Omental fat pad (tissue), 4 donors: ENCODE measurements at places on chromosomes 11 and 22. TPM values are rescaled to one million over a fixed set of nuclear protein-coding genes. Genes with fewer than 3 reads are reported as not detected.

DNA sequence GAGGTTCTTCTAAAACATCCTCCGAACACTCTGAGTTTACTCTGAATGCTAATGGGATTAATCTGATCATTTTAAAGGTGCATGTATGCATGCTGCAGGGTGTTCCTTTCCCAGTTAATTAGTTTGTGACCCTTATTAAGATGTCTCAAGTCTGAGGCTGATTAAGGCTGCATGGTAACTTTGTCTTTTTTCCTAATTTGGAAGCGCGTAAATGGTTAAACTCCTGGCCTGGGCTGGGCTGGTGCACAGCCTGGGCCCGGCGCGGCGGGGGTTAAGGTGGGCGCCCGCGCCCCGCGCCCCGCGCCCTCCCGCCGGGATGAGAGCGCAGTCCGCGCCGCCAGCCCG is 539.7 kb downstream of the NTM start:
- no peak for DNase-seq

DNA sequence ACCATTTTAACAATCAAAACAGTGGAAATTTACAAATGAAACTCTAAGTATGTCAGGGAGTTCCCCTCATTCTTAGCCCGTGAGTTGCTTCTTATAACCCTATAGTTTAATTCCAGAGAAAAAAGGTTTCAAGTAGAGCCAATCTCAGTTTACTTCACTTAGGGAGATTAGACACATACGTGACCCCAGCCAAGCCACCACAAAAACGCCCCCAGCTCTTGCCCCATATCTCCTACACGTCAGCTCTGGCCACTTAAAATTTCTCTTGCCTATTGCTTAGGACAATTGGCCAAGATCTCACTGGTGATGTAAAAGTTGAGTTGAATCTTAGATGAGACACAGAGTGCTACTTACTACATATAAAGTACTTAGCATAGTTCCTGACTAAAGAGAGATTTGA is 166.4 kb downstream of the ETS1 start:
- DNase-seq = no peak

DNA sequence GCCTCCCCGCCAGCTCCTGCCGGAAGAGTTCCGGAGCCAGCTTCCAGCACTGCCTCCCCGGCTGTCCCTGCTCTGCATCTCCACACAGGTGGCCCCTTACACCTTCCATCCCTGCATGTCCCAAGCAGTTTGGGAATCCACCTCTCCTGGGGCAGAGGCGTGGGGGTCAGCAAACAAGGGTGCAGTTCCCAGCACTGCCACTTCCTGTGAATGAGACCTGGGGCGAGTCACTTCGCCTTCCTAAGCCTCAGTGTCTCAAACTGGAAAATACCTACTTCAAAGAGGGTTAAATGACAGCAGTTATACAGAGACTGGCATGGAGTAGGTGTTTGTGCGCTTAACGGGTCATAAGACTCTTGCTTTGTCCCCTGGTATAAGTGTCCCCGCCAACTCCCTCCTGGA is 5.2 kb downstream of the CYTH4 start:
- no peak for DNase-seq

DNA sequence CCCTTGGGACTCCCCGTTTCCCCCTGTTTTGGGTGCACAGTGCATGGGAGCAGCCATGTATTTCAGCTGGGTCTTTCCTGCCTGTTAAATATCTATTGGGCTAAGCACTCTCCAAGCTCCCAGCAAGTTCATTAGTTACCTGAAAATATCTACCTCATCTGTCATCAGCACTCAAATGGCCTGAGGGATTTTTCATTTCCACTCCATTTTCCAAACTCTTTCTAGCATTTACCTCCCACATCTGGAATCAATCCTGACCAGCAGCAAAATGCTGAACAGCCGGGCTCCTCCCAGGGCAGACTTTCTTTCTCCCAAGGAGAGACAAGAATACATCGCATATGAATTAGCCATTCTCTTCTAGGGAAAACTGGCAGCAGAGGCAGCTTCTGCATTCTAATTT is 273.5 kb upstream of the MPPED2 start:
- no peak for DNase-seq

GRCh38 chr11:75737314-75737713 is 19.7 kb downstream of the MOGAT2 start:
- no peak for DNase-seq

DNA sequence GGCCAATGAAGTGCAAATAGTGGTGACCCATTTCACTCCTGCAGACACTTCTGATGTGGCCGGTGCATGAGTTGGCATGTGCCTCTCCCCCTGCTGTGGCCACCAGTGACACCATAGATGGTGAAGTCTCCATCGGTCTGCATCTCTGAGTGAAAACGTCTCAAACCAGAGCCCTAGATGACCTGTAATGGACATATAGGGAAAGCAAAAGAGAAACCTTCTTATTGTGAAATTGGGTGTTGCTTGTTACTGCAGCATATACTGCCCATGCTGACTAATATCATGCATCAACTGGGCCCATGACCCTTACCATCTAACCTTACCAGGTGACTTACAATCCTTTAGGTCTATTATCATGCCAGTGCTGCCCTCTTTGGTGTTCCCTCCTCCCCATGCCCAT is 11.7 kb upstream of the VPS37C start:
- no peak for DNase-seq

DNA sequence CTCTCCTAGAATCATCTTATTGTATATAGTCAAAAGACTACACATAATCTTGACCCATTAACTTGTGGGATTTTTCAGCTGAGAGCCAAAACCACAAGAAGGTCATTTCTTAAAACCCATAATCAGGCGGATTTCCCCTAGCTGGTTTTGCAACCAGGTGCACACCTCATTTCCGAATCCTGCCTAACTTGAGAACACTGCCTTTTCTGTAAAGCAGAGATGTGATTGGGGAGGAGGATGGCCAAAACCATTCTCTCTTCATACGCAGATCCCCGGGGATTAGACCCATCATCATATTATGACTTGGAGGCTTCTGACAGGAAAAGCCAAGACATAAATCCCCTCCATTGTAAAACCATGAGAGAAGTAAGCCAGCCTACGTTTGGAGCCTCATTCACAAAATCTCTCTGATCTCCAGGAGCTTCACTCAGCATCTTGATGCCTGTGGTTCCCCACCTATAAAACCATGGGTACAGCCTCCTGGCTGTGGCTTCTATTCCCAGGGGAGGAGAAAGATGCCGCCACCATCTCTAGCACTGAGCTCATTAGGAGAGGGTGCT is 191.3 kb downstream of the KIF18A start:
- no peak for DNase-seq

GRCh38 chr11:23205156-23205871 is 345.0 kb upstream of the CCDC179 start:
- DNase-seq = no peak

DNA sequence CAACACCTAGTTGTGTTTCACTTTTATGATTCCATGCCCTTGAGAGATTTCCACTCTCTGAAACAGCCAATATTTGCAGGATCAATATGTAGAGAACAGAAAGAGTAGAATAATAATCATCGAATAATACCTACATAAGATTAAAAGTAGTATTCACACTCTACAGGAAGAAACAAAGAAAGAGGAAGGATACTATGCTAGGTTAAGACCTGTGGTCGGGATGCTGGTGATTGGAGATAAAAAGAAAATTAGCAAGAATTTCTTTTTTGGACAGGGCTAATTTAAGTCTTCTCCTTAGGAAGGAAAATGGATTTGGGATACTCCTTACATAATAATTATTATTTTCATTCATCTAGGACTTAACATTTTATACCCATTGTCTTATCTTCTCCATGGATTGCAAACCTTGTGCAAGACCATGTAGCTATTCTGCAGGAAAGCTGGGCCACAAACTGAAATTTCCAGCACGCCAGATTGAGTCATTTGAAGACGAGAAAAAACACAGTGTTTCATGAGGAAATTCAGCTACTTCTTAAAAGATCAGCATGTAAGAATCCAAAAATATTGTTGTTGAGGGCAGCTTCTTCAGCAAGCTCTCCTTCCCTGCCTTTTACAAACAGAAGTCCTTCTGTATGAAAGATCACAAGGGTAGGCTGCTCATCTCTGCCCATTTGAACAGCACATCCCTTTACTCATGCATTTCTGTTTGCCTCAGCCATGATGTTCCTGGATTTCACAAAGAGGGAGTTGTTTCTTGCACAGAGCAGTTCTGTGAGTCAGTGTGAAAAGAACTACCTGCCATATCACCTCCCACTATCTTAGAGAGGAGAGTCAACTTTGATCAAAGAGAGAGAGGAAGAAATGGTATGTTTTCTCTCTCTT is 90.7 kb downstream of the FAM76B start:
- no peak for DNase-seq

GRCh38 chr11:14905104-14906033 is 13.3 kb upstream of the CYP2R1 start:
- no peak for DNase-seq

- DNase-seq = no peak
These were observed 26.7 kb downstream of the RRP8 start for GRCh38 chr11:6576471-6577373.

DNA sequence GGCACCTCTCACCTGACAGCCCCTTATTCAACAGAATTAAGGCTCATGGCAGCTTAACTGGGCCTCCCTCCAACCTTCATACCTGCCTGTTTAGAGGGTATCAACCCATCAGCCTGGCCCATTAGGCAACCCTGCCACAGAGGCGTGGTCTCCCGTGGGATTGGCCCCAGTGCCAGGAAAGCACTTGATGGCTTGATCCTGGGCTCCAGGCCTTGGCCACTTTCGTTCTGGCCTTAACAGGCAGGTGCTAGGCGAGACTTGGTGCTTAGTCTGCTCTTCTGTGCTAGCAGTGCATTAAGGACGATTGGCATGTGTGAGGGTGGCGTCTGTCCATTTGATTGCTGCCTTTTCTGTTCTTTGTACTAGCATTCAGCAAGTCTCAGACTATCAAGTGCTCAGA is 75.2 kb downstream of the CABIN1 start:
- DNase-seq = no peak

GRCh38 chr11:134466156-134466555 is 54.1 kb upstream of the B3GAT1 start:
- no peak for DNase-seq

- DNase-seq = no peak
These were observed at the start of gene MS4A7 for GRCh38 chr11:60378354-60378753. MS4A7 (plus strand) TSS chr11:60378532; CDS start chr11:60383142, 4,610 bp downstream.

DNA sequence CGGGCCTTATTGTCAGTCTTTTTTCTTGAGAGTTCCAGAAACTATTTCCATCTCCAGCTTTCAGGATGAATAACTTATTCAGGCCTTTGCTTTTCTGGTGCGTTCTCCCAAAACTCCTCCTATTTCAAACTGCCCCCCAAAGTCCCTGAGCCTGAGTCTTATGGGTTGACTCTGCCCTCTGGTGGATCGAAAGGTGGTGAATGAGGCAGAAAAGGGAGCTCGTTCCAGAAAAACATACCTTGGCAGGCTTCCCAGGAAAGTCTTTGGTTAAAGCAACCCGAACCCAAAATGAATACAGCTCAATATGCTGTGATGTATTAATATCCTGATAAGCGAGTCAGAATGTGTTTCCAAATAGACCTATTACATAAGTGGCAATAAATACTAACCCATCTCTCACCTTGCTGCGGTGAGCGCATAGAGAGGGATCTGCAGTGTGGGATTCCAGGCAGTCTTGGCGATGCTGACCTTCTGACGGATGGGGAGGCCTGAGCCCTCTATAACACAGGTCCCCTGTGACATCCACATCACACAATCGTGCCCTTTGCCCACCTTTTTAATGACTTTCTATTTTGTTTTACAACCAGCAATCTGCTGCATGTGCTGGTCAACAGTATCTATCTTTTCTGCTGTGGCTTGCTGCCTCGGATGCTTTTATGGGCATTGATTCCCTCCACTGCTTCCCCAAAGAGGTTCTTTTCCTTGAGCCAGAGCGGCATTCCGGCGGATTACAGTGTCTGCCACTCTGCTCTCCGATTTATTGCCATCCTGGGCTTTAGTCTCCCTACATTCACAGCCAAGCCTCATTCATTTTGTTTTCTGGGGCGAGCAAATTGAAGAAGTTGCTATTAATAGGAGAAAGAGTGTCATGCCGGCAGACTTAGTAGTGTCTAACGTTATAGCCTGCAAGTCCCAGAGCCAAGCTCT is 756.8 kb downstream of the NTM start:
- peak; percentile 48 for DNase-seq

GRCh38 chr11:88623531-88623930 is 286.0 kb upstream of the CTSC start:
- DNase-seq = no peak

- DNase-seq = no peak
These were observed 32.2 kb upstream of the LDLRAD3 start for GRCh38 chr11:35911616-35912165.

- DNase-seq = no peak
These were observed 65.7 kb upstream of the LMO1 start for GRCh38 chr11:8329336-8329735.

GRCh38 chr11:359181-359714 is 10.1 kb upstream of the B4GALNT4 start:
- no peak for DNase-seq

DNA sequence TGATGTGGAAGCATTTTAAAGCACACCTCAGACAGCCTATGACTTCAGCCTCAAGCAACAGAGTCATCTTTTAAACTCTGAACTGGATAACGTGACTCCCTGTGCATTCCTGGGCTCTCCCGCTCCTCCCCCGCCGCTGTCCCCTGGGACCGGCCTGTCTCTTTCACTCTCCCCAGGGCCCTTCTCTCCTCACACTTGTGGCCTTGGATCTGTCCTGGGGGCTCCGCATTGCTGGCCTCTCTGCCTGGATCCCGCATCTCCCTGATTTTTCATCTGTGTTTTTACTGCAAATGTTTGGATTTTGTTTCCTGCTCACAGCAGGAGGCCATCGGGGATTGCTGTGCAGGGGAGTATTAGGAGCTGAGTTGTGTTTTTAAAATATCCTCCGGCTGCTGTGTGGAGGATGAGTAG is 15.4 kb downstream of the C11orf24 start:
- DNase-seq = no peak

- DNase-seq = no peak
These were observed 80.6 kb downstream of the RCN1 start for GRCh38 chr11:32171445-32171844.

GRCh38 chr11:123233280-123233974 is 38.4 kb upstream of the CLMP start:
- DNase-seq = no peak

DNA sequence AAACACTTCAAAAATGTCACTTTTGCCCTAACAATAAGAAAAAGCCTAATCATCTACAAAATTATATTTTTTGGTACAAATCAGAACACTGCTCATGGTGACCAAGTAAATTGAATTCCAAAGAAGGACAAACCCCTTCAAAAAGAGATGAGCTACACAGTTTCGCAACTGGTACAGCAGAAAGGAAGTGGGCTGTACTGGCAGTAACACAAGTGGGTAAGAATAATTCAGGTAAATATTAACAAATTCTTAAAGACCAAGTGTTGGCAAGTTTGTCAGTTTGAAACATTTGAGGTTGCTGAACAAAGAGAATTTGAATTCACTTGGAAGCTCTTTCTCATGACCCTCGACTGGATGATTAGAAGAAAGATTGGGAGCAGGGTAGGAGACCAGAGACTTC is 35.5 kb downstream of the MSANTD4 start:
- no peak for DNase-seq

- DNase-seq = no peak
These were observed 5.9 kb downstream of the RANGAP1 start for GRCh38 chr22:41280065-41280464.

Gene TMPRSS4
- not detected for total RNA-seq

Gene HEPN1
- total RNA-seq = not detected

Gene OR51B4
- not detected for total RNA-seq

Gene SERHL2
- 4.1 TPM for total RNA-seq

Gene MISFA
- 0.36 TPM for total RNA-seq

Gene EMID1
- total RNA-seq = 1.6 TPM

Gene CRYBA4
- not detected for total RNA-seq

Gene SCT
- not detected for total RNA-seq

Gene DNAJB7
- total RNA-seq = not detected

Gene NCF4
- 33.6 TPM for total RNA-seq

Gene GRM5
- not detected for total RNA-seq

Gene MMP11
- 0.79 TPM for total RNA-seq

Gene CHRM1
- not detected for total RNA-seq
